Lower lobe of right lung (tissue), 2 donors: ENCODE measurements at places on chromosomes 12 and 14. TPM values are rescaled to one million over a fixed set of nuclear protein-coding genes. Genes with fewer than 3 reads are reported as not detected.

- H3K27me3 ChIP-seq: no peaks in the 10 kb centered on the region
- no peaks in the 10 kb centered on the region for H3K36me3 ChIP-seq
- H3K27ac ChIP-seq: no peak overlapping the region
- DNase-seq: no peak
These were observed 121.2 kb upstream of the DAAM1 start for GRCh38 chr14:59067127-59067894.

- H3K4me3 ChIP-seq: no peak overlapping the region
- no peak overlapping the region for H3K27ac ChIP-seq
- no peak for DNase-seq
- H3K36me3 ChIP-seq: no peaks in the 10 kb centered on the region
These were observed 16.7 kb upstream of the FAIM2 start for GRCh38 chr12:49920241-49920914.

DNA sequence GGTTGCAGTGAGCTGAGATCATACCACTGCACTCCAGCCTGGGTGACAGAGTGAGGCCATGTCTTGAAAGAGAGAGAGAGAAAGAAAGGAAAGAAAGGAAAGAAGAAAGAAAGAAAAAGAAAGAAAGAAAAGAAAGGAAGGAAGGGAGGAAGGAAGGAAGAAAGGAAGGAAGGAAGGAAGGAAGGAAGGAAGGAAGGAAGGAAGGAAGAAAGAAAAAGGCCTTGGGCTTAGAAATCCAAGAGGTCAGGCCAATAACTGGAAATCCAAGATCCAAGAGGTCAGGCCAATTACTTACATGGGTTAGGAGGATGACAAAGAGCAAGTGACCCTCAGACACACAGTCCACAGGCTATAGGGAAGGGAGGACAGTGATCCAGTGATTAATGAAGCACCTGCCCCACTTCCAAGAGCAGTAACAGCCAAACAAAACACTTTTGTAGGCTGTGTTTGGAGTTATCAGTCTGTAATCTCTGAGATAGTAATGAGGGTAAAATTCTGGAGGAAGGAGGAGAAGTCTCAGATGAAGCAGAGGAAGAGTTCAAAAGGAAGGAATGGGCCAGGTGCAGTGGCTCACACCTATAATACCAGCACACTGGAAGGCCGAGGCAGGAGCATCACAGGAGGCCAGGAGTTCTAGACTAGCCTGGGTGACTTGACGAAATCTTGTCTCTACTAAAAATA is 32.2 kb upstream of the SPTLC2 start:
- no peak overlapping the region for H3K4me3 ChIP-seq
- H3K4me1 ChIP-seq: no peaks in the 10 kb centered on the region
- no peaks in the 10 kb centered on the region for H3K36me3 ChIP-seq
- DNase-seq: no peak
- no peaks in the 10 kb centered on the region for H3K27me3 ChIP-seq

DNA sequence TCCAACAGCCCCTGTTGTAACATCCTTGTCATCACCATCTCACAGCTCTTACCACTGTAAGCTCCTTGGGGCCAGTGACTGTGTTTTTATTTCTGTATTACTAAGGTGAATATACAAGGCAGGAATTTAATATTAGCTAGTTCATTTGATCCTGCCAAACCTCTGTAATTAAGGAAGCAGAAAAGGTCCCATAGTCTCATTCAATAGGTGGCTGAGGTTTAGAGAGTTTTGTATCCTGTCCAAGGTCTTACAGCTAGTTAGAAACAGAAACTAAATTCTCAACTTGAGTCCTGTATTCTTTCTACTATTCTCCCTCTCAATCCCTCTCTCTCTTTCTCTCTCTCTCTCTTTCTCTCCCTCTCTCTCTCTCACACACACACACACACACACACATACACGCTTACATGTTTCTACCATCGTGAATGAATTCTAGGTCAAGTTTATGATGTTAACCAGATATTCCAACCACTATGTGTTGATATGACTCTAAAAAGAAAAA is 543 bp upstream of the GLIPR1 start:
- no peaks in the 10 kb centered on the region for H3K36me3 ChIP-seq
- H3K27ac ChIP-seq: peak overlapping the region; percentile 82
- peak overlapping the region; percentile 48 for H3K4me3 ChIP-seq
- peaks cover 43% of the 10 kb centered on the region for H3K4me1 ChIP-seq
- no peak for DNase-seq

GRCh38 chr12:109475121-109475520 is 2.0 kb downstream of the KCTD10 start:
- H3K4me1 ChIP-seq: peaks cover 65% of the 10 kb centered on the region
- H3K36me3 ChIP-seq: peaks cover 27% of the 10 kb centered on the region
- no peak for DNase-seq
- H3K27ac ChIP-seq: no peak overlapping the region

- no peak for DNase-seq
- H3K4me3 ChIP-seq: no peak overlapping the region
- no peaks in the 10 kb centered on the region for H3K36me3 ChIP-seq
These were observed 70.0 kb downstream of the CHST11 start for GRCh38 chr12:104526751-104527150.

- DNase-seq: no peak
- H3K27ac ChIP-seq: no peak overlapping the region
- H3K4me1 ChIP-seq: no peaks in the 10 kb centered on the region
- no peaks in the 10 kb centered on the region for H3K36me3 ChIP-seq
These were observed 288.6 kb downstream of the PDZRN4 start for GRCh38 chr12:41476499-41477439.

The GPR68 gene
- 3.4 TPM for total RNA-seq

The PLCZ1 gene
- total RNA-seq: not detected

The TBX3 gene
- total RNA-seq: 50.9 TPM

The MOAP1 gene
- 30.3 TPM for total RNA-seq

The CLEC9A gene
- 0.30 TPM for total RNA-seq

The THAP2 gene
- 6.1 TPM for total RNA-seq

The TMBIM6 gene
- total RNA-seq: 671 TPM

The REC8 gene
- 18.4 TPM for total RNA-seq

The PRB3 gene
- not detected for total RNA-seq
